ENCODE measurements at places on chromosomes 1 and 21.

GRCh38 chr1:169563019-169563615, 23.2 kb downstream of the F5 start:
- no peak for DNase-seq

DNA sequence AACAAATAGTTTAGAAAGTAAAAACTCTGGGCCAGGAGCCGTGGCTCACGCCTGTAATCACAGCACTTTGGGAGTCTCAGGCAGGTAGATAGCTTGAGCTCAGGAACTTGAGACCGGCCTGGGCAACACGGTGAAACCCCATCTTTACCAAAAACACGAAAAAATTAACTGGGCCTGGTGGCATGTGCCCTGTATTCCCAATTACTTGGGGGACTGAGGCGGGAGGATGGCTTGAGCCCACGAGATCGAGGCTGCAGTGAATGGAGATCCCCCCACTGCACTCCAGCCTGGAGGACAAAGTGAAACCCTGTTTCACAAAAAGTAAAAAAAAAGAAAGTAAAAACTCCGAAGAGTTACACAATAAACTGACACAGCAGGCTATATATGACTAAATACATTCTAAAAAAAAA, 10.6 kb downstream of the CEP170 start:
- DNase-seq: no peak

DNA sequence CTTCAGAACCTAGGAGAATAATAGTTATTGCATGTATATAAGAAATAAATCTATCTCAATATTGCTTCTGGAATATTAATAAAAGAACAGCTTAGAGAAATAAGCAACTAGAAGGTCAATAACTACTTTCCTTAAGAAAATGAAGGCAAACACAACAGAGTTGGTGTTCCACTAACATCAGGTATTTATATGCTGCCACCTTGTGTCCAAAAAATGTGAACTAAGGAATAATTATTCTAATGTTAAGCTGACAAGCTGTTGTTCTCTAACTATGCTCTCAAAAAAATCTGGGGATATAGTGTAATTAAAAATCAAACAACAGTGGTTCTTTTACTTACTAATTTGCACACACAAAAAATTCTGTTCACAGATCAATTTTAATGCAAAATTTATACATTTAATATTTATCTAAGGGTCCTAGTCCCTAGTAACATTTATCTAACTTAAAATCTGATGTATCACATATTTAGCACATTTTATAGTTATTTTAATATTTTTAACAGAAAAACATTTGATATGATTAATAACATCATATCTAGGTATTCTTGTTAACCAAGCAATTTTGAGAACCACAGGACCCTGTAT, 39.6 kb downstream of the UCHL5 start:
- no peak for DNase-seq

DNA sequence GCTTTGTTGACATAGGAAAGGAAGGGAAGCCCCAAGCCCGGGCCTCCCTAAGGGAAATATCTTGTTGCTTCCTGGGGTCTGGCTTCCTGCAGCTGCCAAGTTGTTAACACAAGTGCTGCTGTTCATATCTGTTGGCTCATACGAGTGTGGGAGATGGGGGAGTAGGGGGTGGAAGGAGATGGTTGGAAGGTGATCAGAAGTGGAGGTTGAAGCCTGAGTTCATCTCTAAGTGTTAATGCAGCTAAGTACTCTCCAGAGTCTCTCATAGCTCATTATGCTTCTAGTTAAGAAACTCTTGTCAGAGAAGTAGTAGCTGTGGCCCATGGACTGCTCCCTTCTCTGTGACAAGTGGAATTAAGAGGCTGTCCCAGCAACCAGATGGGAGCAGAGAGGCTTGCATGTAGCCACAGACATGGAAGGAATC, 319.2 kb upstream of the SPAG17 start:
- no peak for DNase-seq

- no peak for DNase-seq
Measured at GRCh38 chr1:218401998-218402785, 57.1 kb downstream of the TGFB2 start.

DNA sequence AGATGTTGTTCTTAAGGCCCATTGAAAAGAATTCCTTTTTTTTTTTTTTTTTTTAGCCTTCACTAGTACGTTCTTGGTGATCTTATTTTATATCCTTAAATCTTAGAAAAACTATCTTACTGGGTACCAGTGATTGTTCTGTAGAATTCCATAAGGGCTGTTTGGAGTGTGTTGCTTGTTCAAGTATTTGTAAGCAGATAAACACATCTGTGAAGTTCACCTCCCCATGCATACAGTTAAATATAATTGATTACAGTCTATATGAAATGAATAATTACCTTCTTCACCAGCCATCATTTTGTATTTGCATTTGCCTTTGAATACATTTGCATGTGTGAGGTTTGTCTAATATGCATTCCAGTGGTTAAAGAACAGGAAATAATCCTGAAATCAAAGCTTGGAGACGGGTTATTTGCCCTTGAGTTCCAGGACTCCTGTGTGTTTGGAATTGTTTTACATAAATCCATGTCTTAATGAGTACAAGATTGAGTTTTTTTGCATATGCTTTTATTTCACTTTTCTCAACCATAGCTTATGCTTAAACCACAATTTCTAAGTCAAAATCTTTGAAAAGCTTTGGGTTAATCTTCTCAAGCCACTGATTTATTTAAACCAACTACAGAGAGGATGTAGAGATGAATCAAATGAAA, 73.1 kb downstream of the VPS13D start:
- DNase-seq: no peak

GRCh38 chr1:226589008-226589733, 40.6 kb downstream of the STUM start:
- DNase-seq: no peak

- DNase-seq: no peak
Measured at GRCh38 chr1:85317560-85317959, 41.1 kb upstream of the BCL10 start.

DNA sequence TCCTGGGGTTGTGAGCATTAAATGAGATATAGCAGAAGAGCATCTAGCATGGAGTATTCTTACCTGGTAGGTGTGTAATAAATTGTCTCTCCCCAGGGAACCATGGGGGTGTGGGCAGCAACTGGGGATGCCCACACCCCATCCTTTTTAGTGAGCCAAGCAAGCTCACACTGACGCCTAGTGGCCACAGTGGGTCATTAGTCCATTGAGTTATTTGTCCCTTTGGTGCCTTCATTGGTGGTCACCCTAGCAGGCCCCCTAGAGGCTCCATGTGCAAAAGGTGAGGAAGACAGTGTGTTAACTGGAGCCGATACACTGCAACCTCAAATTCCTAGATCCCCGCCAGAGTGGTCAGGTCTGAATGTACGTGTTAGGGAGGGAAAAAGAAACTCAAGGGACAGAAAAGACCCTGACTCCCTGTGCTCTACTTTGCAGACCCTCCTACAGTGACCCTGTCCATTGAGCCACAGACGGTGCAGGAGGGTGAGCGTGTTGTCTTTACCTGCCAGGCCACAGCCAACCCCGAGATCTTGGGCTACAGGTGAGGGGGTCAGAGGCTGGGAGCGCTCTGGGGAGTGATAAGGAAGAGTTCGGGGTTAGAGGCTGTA, 93.3 kb upstream of the CD1D start:
- no peak for DNase-seq

GRCh38 chr1:201259476-201260235, 23.6 kb upstream of the PKP1 start:
- no peak for DNase-seq

DNA sequence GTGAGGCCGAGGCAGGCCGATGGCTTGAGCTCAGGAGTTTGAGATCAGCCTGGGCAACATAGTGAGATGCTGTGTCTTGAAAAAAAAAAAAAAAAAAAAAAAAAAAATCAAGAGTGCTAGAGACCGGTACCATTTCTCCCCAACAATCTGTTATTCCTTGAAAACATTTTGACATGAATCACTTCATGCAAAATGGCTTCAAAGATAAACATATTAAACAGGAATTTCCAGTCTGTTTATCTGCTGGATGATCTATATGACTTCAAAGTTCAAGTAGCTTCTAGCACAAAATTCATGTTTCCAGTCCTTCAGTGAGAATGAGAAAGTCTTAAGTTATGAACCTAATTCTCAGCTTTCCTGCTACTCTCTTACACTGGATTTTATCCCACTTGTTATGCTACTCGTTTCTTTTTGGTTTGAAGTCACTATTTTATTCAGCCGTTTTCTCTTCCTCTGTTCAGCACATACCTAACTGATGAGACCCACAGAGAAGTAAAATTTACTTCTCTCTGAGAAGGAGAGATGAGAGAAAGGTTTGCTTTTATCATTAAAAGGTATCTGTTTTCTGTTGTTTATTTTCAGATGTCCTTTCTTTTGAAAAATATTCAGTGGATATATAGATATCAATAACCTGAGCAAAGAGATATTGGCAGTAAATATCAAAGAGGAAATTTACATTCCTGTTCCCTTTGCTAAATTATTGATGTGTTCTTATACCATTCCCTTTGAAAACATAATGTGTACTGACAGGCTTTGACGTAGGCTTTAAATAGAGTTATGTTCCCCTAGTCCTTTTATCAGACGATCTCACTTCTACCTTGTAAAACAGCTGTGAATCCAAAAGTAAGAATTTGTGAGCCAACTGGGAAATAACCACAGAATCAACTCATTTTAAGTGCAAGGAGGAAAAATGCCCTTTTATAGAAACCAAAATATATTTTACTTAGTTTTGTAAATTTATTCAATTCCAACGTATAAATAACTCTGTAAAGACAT, 38.2 kb downstream of the CD46 start:
- no peak for DNase-seq

- DNase-seq: no peak
Measured at GRCh38 chr1:226699166-226699565, 39.9 kb downstream of the ITPKB start.

DNA sequence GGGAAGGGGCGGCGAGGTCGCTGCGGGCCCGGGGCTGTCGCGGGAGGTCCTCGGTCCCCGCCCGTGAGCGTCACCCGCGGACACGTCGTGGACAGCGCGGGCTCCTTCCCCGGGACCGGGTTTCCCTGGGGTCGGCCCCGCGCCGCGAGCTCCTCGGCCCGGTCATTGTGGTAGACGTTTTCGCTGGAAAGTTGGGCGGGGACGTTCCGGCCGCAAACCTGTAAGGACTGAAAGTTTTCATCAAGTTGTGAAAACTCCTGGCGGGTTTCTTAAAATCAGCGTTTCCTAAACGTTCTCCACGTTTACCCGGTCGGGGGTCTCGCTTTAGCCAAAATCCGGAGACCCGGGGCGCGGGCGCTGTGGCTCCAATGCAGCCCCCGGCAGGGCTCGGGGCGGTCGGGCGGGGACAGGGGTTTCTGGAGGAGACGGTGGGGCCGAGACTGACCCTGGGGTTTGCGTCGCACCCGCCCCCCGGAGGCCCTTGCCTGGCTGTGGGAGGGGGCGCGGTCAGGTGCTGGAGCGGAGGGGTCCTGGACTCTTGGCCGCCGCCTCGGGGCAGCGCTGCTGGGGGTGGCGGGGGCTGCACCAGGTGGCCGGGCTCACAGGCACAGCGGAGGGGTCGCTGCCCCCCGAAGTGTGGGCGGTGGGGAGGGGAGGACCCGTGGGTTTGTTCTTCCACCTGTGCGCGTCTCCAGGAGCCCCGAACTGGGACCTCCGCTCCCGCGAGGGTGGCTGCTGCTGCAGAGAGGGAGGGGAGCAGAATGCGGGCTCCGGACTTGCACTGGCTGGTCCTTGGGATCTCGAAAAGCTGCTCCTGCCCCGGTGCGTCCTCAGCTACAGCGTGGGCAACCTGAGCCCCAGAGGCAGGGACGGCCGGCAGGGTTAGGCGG, 827 bp downstream of the PRKCZ start:
- DNase-seq: no peak

DNA sequence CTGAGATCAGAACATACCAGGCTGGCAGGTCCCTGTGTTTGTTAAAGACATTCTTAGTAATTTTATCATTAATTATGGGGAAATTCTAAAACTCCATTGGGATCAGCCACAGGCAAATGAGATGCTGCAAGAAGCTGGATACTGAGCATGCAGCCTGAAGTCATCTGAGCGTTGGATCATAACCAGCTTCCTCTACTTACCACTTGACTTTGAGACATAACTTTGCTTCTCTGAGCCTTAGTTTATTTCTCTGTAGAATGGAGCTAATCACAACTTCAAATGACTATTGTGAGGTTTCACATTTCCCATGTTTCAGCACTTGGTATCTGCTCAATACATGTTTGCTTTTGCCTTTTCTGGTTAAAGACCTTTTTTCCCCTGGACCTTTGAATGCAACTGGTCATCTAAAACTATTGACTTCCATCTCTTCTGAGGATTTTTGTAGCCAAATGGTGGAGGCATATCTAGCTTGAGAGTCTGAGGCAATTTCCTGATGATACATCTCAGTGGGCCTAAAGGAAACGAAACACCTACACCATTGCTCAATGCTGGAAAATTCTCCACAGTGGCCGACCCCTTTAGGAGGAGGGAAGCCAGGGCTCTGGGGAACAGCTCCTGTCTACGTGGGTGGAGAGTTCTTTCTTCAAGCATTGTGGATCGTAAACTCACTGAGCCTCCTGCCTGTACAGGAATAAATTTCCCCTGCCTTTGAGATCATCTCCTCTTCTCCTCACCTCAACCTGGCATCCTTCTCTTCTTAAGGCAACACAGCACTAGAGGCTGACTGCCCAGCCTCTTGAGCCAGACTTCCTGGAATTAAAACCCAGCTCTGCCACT, 109.1 kb upstream of the HOOK1 start:
- no peak for DNase-seq

GRCh38 chr1:244394826-244395765, 56.6 kb downstream of the ADSS2 start:
- DNase-seq: no peak

- no peak for DNase-seq
Measured at GRCh38 chr1:203353486-203353885, 2.6 kb upstream of the FMOD start.

GRCh38 chr1:52296345-52296744, 69.7 kb downstream of the CC2D1B start:
- no peak for DNase-seq

DNA sequence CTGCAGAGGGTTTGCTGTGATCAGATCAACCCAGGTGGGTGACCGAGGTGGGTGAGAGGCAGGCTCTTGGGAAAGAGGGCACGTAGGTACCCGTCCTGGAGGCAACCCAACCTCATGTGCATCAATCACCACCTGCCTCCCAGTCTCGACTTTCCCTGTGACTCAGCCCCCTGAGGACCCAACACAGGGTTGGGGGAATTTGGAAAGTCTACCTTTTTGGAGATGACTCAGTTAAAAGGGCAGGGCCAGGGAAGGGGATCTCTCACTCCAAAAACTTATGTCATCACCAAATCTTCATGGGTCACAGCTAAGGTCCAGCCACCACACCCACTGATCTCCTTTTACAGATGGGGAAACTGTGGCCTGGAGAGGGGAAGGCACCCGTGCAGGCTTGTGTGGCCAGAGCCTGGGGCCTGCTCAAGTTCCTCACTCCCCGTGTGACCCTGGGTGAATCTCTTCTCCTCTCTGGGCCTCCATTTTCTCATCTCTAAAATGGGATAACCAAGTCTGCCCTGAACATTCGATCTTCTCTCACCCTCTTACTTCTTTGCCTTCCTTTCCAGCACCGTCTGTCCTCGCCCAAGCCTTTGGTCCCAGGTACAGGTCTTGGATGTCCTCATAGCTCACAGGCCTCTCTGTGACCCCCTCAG, 34.6 kb upstream of the WNT4 start:
- DNase-seq: no peak

- no peak for DNase-seq
Measured at GRCh38 chr1:118821801-118822200, 166.3 kb downstream of the TBX15 start.
